NCI-H2029 treated with DMSO at 0.1 percent for 48 hours (cell line): ENCODE measurements at places on chromosomes 7 and 10.

DNA sequence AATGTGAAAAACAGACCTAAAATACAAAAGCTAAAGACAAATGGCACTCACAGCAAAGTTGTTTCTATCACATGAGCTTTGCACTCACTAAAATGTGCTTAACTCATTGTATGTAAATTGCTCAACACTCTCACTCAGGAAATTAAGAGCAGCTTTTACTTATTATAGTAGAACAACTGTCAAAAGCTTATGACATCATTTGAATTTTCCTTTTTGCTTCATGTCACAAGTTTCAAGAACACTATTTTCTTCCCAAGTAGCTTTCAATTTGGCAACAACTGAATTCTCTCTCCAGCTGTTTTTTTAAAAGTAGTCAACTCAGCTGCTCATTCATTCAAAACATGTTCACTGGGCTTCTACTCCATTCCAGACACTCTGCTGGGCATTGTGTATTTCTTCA lies 46.9 kb downstream of the ATE1 start:
- DNase-seq = no peak

DNA sequence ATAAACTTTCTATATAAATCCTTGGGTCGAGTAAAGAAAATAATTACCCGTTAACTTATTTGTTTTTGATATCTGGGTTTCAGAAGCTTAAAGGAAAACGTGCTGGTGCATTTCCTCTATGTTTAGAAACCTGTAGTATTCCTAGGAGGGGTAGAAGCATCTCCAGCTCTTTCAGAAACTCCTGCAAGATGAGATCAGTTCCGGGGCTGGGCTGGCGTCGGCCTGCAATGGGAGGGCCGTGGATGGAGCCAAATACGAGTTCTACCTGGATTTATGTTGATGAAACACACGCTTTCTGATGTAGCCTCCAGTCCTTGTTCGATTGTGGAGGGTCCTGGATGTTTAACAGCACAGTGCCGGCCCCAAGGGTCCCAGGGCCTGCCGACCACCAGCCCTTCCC lies 35.8 kb upstream of the DIP2C start:
- no peak for DNase-seq

- DNase-seq = no peak
Observed at GRCh38 chr10:96299383-96299782, 4.9 kb upstream of the DNTT start.

- DNase-seq = no peak
Observed at GRCh38 chr7:135430626-135431025, 79.3 kb downstream of the CNOT4 start.

GRCh38 chr10:101839002-101839401 lies 4.6 kb downstream of the KCNIP2 start:
- DNase-seq = no peak

GRCh38 chr7:130384371-130384801 lies 4.1 kb downstream of the CPA1 start:
- DNase-seq = no peak

DNA sequence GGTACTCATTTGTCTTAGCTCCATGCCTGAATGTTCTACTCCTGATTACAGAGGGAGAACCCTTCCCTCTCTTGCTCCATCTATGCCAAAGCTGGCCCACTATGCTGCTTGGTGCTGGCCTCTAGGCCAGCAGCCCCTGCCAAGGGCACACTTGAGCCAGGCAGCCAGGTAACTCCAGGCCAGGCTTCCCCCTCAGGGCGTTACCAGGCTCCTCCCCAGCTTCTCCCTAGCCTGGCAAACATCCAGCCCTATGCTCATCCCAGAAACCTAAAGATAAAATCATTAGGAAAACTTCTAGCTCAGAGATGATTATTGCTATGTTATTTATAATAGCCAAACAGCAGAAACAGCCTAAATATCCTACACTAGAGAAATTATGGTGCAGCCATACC lies 103.7 kb downstream of the KCNMA1 start:
- peak; percentile 4 for DNase-seq

DNA sequence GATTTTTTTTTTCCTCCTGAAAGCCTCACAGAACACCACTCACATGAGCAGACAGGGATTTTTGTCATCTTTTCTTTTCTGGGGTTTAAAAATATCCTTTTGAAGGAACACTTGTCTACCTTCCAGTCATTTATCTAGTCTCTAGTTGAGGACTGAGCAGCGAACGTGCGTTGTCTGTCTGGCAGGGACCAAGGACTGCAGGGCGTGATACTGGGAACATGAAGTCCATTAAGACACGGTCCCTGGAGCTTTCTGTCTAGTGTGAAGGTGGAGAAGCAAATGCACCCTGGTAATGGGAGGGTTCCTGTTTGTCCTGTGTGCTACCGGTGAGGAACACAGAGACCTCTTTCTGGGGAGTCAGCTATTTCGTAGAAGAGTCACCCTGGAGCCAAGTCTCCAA lies 207.4 kb downstream of the TMEM178B start:
- DNase-seq = no peak

DNA sequence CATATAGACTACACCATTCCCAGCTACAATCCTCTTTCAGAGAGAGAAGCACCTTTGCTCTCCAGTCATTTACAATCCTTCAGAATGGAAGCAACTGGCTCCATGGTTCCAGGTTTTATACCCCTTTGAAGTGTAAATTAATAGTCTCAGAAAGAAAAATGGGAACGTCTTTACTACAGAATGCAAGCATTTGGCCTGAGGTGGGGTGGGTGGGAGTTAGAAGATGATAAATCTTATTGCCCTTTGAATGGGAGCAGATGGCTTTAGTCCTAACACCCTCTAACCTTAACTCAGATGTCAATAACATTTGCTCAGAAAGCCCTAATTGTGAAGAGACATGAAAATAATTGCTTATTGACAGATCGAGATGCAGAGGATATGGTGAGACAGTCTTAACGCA lies 84.2 kb upstream of the KCNMA1 start:
- DNase-seq = no peak

DNA sequence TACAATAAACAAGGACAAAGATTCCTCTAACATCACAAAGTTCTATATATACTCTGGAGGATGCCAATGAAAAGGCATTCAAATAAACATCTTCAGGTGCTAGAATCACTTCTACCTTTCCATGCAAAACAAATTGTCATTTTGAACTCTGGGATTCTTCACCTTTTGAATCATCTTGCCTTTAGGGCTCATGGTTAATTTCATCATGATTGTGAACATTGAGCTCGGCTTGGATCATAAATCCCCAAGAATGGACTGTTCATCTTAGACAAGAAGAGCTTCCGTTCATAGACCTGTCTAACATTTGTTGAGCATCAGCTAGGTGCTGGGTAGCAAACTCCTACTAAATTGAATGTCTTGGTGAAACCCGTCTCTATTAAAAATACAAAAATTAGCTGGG lies 212.2 kb downstream of the TNS3 start:
- no peak for DNase-seq

DNA sequence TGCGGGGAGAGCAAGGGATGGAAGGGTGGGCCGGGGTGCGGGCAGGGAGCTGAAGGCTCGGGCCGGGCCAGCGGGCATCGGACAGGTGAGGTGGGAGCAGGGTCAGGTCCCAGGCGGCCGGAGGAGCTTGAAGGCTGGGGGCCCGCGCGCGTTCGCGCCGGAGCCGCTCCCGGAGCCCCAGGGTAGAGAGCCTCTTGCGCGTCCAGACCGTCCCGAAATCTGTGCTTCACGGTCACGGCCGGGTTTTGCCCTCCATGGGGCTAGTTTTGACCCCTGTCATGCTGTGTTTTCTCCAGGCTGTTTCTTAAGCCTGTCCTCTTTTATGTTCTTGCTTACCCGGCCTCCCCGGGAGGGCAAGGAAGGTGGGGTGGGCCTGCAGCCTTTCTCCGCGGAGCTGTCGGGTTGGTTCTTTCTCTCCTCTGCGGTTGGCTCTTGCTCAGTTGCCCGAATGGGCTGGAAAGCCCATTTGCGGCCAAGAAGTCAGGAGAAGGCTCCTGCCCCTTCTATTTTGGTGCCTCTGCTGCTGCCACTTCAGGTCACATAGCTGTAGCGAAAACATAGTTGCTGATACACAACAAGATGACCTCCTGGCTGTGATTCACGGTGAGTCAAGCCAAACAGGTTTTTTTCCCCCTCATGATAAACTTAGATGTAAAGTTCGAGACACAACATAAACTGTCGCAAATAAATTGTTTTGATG lies 650 bp downstream of the UBE2D1 start:
- no peak for DNase-seq

DNA sequence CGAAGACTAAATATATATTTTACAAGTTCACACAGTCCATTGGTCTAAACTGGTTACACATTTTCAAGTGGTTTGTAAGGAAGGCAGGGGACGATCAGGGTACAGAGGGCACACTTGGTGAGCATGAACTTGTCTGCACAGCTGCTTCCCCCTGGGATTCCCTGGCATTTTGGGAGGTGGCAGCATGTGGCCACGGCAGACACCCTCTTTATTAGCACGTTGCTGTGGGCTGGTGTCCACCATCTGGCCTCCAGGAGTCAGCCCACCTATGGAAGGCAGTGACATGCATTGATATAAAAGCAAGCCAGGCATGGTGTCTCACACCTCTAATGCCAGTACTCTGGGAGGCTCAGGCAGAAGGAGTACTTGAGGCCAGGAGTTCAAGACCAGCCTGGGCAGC lies 350.2 kb downstream of the TYW1 start:
- no peak for DNase-seq

DNA sequence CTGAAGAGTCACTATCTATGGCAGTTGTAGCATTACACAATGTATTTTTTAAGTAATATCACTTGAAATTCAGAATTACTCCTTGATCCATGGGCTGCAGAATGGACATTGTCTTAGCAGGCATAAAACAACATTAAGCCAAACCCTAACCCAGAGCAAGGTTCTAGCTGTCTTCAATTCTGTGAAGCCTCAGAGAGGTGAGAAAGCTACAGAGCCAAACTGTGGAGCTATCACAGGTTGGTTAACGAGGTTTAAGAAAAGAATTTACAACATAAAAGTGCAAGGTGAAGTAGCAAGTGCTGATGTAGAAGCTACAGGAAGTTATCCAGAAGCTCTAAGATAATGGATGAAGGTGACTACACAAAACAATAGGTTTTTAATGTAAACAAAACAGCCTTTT lies 582.7 kb upstream of the POT1 start:
- DNase-seq = no peak

- no peak for DNase-seq
Observed at GRCh38 chr10:91190876-91191583, 29.4 kb upstream of the PCGF5 start.

GRCh38 chr10:97805949-97806348 lies 34.1 kb upstream of the SFRP5 start:
- no peak for DNase-seq

GRCh38 chr10:126417220-126417825 lies 29.0 kb upstream of the ADAM12 start:
- no peak for DNase-seq

DNA sequence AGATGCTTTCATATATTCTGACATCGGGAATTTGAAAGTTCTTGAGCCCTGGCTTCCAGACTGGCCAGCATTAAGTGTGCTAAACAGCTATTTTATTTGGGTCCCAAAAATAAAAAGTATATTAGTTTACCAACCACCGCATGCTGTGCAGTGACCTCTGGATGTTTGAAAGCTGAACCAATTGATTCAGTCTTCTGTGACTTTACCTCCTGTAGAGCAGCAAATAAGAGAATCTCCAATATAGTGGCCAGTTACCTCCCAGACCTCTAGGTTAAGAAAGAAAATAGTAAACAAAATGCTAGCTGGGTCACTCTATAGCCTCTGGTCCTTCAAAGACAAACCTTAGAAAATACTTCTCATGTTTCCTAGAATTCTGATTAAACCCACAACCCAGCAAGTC lies 424.6 kb upstream of the NFE2L3 start:
- no peak for DNase-seq

GRCh38 chr10:132593389-132593788 lies 55.8 kb downstream of the INPP5A start:
- DNase-seq = no peak

GRCh38 chr10:43338117-43338516 lies 33.3 kb upstream of the FXYD4 start:
- DNase-seq = no peak

- DNase-seq = no peak
Observed at GRCh38 chr10:132632851-132633684, 95.5 kb downstream of the INPP5A start.

DNA sequence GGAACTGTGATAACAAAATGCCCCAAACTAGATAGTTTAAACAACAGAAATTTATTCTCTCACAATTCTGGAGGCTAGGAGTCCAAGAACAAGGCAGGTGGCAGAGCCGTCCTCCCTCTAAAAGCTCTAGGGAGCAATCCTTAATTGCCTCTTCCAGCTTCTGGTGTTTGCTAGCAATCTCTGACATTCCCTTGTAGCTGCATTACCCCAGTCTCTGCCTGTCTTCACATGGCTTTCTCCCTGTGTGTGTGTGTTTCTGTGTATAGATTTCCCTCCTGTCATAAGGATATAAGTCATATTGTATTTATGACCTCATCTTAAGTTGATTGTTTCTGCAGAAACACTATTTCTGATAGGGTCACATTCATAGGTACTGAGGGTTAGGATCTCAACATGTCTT lies 177.5 kb downstream of the WNT2 start:
- no peak for DNase-seq

DNA sequence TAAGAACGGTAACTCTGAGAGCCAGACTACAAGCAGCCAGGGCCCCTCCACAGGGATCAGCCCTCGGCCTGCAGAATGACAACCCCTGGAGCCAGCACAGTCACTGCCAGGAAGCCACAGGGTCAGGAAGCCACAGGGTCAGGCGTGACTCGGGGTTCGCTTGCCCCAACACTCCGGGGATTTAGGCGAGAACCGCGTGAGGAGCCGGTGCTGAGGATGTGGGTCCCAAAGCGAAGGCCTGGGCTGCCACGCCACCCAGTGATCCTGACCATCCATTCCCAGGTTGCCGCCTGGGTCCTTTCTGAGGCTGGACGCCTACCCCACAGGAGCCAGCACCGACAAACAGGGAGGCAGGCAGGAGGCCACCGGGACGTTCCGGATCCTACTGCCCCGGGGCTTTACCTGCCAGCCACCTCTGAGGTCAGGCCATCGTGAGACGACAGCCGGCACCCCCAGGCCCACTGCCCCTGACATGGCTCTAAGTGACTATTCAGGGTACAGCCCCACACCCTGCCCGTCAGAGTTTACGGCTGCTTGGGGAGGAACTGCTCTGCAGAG lies 228.6 kb downstream of the ELFN1 start:
- no peak for DNase-seq

DNA sequence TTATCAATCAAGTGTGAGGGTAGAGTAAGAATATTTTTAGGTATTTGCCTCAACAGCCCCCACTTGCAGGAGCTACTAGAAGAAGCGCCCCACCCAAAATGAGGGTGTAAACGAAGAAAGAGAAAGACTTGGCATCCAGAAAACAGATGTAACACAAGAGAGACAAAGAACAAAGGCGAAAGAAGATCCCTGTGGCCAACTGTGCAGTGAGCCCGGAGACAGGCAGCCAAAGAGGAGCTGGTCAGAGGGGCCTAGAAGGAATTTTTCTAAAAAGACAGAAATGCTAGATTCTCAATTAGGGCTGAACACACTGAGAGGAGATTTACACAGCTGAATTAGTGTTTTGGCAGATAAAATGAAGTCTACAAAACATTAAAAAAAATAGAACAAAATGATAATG lies 29.6 kb upstream of the EIF5AL1 start:
- no peak for DNase-seq

- DNase-seq = no peak
Observed at GRCh38 chr10:69446650-69447151, 4.6 kb upstream of the TSPAN15 start.
